Skeletal muscle cell (primary cell): ENCODE measurements at places on chromosomes 5 and 9.
A peak's percentile ranks its signal among the peaks of the same experiment; 100 is the strongest.

DNA sequence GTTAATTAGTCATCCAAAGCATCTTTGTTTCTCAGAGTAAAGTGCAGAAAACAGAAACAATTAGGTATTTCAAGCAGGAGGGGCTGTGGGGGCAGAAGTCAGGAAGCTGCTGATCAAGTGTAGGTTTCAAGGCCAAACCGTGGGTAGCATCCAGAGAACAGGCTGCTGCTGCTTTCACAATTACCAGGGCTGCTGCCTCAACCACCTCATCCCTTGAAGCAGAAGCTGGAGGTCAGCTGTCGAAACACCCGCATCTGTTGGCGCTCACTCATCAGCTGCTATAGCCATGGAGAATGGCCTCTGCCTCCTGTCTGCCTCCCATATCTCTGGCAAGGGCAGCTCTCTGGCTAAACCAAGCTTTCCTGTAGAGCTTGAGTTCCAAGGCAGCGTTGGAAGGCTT is 122.9 kb upstream of the OSMR start:
- no peak for DNase-seq

GRCh38 chr9:121394292-121394691 is 24.2 kb upstream of the STOM start:
- DNase-seq, result no peak

GRCh38 chr5:133079048-133079447 is 27.2 kb downstream of the HSPA4 start:
- no peak for DNase-seq

DNA sequence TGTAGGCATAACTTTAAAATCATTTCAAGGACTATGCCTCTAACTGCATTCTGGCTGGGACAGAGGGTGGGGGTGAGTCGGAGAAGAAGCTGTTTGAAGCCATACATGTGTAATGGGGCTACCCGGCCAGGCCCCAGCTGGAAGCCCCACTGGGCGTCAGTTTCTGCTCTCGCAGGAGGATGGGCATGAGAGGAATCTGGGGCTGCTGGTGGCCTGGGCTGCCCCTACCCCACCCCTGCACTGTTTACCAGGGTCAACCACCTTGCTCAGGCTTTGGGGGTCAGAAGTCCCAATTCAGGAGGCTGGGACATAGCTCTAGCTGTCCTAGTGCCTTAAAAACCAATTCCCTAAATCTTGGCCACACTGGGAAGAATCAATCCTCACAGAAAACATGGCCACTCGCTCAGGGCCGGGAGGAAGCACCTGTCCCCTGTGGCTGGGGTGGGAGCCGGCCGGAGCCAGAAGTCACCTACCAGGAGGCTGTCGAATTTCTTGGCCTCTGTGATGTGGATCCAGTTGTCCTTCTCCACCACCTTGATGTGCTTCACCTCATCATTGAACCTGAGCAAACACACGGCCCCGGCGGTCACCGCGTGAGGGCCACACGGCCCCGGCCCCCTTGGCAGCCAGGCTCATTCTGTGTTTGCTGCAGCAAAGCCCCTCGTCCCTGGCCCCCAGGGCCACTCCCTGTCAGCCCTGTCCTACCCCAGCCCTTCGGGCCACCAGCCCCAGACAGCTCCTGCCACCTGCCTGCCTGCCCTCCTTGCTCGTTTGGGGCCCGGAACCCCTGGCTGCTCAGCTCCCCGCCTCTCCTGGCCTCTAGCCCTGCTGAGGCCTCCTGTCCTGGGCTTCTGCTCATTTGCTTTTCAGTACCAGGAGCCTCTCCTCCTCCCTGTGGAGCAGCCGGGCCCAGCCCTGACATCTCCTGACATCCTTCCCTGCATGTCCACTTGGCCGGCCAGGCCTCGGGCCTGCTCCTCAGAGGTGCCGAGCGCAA is 33.6 kb upstream of the SARDH start:
- DNase-seq, result no peak

DNA sequence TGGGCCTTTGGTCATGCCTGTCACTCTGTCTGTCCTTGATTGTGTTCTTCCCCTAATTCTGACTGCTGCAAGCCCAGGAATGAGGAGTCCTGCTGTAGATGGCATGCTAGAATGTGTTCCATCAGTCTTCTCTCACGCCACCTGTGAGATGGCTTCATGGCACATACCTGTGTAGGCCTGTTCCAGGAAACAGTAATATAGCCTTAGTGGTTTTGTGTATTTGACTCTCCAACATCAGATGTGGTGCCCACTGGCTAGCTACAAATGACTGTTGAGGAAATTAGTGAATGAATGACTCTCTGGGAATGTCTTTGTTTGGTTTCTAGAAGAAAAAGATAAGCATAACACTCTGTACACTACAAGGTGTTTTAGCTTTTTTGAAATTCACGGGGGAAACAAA is 367.5 kb downstream of the KDM4C start:
- no peak for DNase-seq

GRCh38 chr5:2732850-2733249 is 18.6 kb downstream of the IRX2 start:
- DNase-seq, result no peak

DNA sequence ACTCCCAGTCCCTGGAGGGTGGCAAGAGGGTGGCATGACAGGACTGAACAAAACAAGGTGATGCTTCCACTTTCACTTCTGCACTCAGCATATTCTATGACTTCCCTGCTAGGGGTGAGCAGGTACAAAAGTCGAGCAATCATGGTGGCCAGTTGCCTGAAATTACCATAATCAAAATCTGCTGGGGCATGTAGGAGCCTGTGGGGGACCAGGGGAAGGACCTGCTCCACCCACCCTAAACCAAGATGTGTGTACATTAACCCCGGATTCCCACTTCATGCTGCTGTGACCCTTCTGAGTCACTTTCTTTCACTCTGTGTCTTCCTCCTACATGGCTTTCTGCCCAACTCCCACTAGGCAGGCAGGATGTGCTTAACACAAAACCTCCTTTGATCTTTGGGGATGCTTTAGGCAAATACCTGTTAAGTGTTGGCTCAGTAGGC is 73.3 kb upstream of the PHF24 start:
- no peak for DNase-seq

- no peak for DNase-seq
Measured at GRCh38 chr9:101486693-101487442, 46.8 kb upstream of the RNF20 start.

- no peak for DNase-seq
Measured at GRCh38 chr5:149166128-149166527, 24.8 kb downstream of the ABLIM3 start.

GRCh38 chr5:106854105-106854687 is 816.5 kb downstream of the EFNA5 start:
- DNase-seq, result no peak

GRCh38 chr5:3853362-3853761 is 257.7 kb downstream of the IRX1 start:
- no peak for DNase-seq

GRCh38 chr9:75054368-75055001 is 26.4 kb upstream of the CARNMT1 start:
- DNase-seq, result no peak

GRCh38 chr5:149759563-149759962 is 29.5 kb downstream of the PPARGC1B start:
- DNase-seq, result no peak

- DNase-seq, result no peak
Measured at GRCh38 chr9:27549196-27549755, 19.7 kb upstream of the MOB3B start.

DNA sequence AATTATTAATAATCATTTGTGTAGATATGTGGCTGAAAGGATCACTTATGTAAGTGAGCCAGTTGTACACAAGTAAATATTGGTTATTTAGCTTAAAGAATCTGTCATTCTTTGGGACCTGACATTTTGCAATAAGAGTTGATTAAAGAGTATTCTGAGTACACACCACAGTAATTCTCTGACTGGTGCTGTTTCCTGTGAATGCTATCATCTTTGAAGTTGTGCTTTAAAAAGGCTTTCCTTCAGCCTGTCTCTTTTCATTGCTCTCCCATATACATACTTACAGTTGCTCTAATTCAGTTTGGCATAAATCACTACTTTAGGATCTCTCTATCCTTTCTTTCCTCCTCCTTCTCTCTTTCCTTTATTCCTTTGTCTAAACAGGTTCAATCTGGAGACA is 8.7 kb upstream of the CSNK1G3 start:
- DNase-seq, result no peak

DNA sequence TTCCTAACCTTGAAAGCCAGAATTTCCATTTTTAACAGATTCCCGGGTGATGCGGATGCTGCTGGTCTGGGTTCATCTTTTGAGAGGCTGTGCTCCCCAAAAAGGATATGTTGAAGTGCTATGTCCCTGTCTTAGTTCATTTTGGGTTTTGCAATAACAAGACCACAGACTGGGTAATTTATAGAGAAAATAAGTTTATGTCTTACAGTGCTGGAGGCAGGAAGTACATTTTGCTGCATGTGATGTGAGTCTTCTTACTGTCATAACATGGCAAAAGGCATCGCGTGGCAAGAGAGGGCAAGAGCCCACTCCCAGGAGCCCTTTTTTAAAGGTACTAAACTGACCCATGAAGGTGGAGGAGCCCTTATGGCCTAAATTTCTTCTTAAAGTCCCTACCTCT is 114.1 kb downstream of the DAPK1 start:
- DNase-seq, result no peak

DNA sequence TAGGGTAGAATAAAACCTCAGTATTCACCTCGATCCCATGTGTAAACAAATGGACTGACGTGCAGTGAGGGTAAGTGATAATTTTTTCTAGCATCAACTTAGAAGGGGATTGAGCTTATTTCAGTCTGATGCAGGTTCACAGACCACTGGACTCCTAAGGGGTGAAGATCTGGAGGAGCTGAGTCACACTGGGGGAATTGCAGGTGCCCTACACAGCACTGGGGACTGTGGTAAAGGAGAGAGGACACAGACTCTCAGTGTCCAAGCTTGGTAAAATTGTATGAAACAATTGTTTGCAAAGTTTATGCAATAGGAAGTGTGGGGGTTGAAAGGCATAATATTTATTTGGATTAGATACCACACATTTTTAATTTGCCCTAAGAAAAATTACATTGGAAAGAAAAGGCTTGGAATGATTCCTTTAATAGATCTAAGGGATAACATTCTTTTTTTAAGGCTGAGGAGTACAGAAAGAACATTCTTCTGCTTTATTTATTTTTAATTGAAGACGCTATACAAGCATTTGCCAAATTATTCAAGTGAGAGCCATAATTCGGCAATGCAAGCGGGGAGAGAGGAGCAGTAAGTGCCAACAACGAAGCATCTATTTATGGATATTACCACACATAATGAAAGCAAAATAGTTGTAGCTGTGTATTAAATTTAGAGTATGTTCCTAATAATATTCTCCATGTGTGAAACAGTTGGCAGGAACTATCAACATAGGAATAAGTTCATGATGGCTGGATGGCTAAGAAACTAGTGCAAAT is 766.9 kb upstream of the ADAMTS16 start:
- no peak for DNase-seq

DNA sequence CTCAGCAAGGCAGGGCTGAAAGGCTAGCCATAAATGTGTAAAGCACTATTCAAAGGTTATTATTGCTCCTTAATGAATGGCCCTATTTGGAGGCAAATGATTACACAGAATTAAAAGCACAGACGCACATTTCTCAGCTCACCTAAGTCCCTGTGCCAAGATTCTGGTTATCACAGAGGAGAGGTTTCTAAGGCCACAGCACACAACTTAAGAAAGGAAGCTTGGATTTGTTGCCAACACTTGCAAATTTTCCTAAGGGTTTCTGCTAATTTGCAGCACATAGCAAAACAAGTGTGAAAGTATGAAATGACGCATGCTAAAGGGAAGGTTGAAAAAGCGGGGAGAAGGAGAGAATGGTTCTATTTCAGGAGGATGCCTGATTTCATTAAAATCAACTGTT is 834.1 kb upstream of the C9orf72 start:
- no peak for DNase-seq

GRCh38 chr9:13295556-13295955 is 16.1 kb upstream of the MPDZ start:
- DNase-seq, result no peak

DNA sequence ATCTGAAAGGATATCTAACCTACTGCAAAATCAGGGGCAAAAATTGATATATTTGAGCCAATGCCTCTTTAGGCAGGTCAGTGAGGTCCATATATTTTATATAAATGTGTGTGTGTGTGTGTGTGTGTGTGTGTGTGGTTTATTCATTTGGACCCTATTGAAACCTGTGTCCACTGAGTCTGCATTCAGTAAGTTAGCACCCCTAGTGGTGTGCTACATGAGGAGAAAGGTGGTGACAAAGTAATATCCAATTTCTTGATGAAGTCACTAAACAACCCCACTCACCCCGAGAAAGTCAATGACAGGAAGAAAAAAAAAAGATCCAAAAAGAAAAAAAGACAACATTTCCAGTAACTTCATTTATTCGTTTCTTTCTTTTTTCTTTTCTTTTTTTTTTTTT is 4.1 kb downstream of the FBXW11 start:
- DNase-seq, result no peak

DNA sequence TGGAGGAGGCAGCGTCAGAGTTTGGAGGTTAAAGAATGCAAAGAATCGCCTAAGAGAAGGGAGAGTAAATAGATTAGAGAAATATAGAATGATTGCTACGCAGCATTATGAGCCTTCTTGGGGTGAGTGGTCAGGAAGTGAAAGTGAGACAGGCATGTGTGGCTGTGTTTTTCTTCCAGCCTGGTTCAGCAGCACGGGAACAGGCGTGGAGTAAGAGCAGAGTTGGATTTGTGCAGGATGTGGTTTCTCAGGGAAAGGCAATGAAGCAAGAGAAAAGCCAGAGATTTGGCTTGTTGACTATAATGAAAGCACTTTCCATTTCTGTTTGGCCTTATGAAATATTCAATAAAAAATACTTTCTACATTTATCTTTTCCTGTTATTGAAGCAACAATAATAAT is 34.3 kb upstream of the FRMD3 start:
- peak; percentile 77 for DNase-seq

- DNase-seq, result peak; percentile 61
Measured at GRCh38 chr9:16626577-16627130, 243.8 kb downstream of the BNC2 start.

- no peak for DNase-seq
Measured at GRCh38 chr5:150672884-150673275, 11.8 kb downstream of the MYOZ3 start.

GRCh38 chr9:37836386-37836785 is 35.8 kb downstream of the DCAF10 start:
- no peak for DNase-seq

DNA sequence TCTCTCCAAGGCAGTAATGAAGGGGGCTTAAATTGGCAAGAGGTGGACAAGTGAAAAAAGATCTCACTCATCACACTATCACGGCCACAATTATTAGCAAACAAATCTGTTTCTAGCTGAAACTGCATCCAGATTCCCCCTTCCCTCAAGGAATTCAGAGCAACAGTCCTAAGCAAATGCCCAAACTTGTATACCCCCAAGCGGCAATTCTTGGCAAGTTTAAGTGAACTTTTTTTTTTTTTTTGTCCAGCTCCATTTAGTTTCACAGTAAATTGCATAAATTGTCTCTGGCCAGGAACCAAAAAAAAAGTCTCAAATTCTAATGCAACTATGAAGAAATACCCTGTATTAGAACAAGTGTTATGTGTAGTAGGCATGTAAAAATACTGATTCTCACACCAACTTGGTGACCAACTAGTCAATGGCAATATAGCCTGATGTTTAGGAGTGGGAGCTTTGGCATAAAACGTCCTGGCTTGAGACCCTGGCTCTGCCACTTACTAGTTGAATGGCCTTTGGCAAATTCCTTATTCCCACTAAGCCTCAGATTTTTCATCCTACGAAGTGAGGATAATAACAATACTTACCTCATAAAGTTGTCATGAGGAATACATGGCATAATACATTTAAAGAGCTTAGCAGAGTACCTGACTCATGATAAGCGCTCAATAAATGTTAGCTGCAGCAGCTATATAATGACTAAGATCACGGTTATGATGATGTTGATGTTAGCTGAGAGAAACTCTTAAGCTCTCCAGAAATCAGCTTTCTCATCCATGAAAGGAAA is 193.2 kb downstream of the ADAMTSL1 start:
- no peak for DNase-seq
